Fibroblast of pulmonary artery (primary cell): ENCODE measurements at places on chromosomes 11 and 22.

GRCh38 chr11:23948851-23949250, 548.0 kb upstream of the LUZP2 start:
- DNase-seq, result no peak

GRCh38 chr11:113894421-113894996, 10.1 kb upstream of the HTR3B start:
- DNase-seq, result peak; percentile 54

DNA sequence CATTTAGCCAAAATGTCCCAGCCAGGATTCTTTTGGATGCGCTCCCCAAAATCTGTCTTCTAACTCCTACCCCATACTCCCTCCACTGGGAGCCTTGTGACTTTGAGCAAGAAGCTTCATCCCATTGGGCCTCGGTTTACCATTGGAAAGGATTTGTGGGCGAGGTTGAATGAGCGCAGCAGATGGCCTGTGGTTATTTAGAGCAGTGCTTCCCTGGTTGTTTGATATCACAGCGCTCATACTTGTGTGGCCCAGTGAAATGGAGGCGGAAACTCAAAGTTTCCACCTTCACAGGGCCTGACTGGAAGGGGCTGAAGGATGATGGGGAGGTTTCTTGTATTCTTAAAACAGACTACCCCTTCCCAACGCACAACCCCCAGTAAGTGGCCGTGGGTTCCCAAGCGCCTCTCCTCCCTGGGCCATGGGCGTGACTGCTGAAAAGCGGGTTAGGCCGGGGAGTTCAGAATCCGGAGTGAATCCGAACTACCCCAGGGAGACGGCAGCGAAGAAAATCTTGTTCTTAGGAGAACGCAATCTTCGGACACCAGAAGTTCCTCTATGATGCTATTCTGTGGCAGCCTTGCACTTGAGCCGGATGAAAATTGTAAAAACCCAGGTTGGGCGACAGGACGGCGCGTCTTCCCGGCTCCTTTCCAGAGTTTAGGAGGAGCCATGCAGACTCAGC, 1.2 kb upstream of the ATF4 start:
- peak; percentile 51 for DNase-seq

- no peak for DNase-seq
Observed at GRCh38 chr11:125423247-125423849, 72.7 kb downstream of the FEZ1 start.

DNA sequence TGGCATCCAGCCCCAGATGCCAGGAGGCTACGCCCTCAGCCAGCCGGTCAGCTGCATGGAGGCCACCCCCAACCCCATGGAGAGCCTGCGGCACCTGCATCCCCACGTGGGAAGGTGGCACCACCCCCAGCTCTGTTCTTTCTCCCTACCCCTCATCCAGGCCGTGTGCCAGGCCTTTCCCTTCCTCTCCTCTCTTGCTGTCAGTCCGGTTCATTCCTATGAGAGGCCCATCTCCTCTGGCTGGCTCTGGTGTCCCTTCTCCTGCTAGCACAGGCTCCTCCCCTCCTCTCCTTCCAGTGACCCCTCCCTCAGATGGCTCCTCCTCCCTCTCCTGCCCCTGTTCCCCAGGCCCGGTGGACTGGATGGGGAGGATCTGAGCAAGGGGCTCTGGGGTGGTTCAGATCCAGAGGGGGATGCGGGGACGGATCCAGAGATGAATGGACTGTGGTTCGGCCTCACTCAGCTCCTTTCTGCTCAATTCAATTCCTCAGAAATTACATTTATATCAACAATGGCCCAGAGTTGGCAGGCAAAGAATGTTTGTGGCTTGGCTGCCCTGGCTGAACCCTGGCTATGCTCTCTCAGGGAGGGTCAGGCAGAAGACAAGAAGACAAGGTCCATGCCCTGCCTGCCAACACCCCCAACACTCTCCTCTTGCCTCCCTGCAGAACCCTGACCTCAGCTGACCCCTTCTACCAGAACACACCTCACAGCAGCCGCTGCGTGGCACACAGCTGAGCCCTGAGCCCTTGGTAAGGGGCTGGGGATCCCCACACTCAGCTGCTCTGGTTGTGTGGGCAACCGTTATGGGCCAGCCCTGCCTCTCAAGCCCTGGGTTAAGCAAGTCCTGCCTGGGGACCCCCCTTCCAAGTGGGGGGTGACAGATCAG, 18.5 kb upstream of the LRRC10B start:
- DNase-seq, result peak; percentile 22

- DNase-seq, result no peak
Observed at GRCh38 chr11:77519847-77520246, 46.0 kb upstream of the PAK1 start.

DNA sequence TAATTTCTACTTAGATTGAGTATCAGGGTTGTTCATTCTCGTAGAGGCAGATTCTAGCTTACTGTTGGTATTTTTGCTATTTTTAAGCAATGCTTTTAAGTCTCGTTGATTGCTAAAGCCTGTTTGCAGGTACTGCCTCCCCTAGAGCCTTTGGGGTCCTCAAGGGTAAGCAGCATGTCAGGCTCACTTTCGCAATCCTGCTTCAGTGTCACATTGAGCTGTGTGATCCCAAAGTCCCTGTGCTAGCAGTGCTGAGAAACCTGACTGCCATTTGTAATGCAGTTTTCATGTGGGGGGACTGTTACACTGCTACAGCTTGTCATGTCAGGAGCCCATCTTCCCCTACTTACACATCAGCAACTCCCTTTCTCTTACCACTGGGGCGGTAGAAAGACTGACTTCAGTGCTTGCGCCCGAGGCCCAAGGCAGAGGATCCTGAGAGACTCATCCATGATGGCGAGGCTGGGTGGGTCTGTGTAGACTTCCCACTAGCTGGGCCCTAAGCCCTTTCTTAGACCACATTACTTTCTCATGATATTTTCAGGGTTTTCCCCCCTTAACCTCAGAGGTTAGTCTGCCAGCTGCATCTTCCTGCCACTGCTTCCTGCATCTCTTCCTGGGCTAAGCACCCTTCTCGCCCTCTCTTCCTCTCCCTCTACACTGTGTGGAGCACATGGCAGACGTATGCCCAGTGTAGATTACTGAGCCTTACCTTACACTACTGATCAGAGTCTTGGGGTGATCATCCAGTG, 40.8 kb upstream of the ST14 start:
- DNase-seq, result no peak

- no peak for DNase-seq
Observed at GRCh38 chr11:116482716-116483115, 290.1 kb downstream of the BUD13 start.

DNA sequence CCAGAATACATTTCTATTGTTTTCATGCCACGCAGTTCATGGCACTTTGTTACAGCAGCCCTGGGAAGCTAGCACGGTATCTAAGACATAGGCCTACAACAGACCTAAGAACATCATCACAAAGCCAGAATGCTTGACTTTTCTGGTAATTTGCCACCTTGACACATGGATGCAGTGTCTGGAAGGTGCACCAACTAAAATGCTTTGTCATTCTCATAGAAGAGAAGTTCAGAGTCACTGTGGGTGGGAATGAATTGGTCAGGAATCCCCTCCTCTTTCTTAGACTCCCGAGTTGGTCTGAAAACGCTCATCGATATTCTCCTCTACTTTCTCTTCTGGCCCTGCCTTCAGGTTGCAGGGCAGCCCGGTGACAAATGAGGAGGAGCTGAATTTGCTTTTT, 121.5 kb downstream of the COMMD9 start:
- no peak for DNase-seq

- no peak for DNase-seq
Observed at GRCh38 chr11:60563553-60564235, 48.5 kb downstream of the MS4A13 start.

- DNase-seq, result no peak
Observed at GRCh38 chr11:134685793-134686380, 273.8 kb upstream of the B3GAT1 start.

DNA sequence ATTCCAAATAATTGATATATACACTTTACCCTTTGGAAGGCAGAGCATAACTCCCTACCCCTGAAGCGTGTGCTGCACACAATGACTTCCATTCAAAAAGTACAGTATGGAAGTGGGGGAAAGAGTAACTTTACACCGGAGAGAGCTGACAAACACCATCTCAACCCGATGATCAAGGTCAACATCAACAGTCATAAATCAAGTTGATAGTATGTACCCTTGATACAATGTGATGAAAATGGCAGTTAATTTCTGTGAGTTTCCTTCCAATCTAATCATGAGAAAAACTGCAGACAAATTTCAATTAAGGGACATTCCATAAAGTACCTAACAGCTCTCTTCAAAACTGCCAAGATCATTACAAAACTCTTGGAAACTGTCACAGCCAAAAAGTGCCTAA, 6.0 kb upstream of the DEUP1 start:
- DNase-seq, result no peak

- peak; percentile 15 for DNase-seq
Observed at GRCh38 chr11:29629286-29629685, 387.5 kb downstream of the KCNA4 start.

DNA sequence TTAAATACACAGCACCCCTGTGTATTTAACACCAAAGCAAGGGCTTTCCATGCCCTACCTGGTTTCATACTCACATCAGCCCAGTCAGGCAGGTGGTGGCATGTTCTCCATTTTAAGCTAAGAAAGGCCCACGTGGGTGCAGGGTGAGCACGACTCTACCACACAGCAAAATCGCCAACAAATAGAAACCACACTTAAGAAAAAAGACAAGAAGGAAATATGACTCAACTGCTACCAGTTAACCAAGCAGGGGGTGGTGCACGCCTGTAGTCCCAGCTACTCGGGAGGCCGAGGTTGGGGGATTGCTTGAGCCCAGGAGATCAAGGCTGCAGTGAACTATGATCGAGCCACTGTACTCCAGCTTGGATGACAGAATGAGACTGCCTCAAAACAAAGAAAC, 35.2 kb upstream of the TFIP11 start:
- no peak for DNase-seq

GRCh38 chr11:114149689-114150407, 90.3 kb downstream of the ZBTB16 start:
- DNase-seq, result peak; percentile 45

DNA sequence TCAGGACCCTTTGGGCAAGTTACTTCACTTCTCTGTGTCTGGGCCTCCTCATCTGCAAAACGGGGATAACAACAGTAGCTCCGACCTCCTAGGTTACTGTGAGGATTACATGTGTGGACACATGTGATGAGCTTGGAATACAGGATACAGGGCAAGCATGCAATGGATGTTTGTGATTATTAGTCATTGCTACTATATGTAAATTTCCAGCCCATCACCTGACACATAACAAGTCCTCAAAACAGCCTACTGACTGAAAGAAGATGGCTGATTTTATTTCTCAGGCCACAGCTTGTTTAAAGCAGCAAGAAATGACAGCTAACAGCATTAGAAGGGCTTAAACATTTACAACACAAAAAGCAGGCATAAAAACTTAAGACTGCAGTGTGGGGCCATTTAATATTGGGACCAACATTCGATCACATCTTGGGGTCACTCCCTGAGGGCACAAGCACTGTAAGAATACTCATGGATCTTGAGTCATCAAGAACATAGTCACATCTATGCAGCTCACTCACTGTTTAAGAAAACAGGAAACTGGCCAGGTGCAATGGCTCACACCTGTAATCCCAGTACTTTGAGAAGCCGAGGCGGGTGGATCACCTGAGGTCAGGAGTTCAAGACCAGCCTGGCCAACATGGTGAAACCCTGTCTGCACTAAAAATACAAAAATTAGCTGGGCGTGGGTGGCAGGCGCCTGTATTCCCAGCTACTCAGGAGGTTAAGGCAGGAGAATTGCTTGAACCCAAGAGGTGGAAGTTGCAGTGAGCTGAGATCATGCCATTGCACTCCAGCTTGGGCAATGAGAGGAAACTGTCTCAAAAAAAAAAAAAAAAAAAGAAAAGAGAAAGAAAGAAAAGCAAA, 49.5 kb downstream of the ABTB2 start:
- DNase-seq, result no peak

DNA sequence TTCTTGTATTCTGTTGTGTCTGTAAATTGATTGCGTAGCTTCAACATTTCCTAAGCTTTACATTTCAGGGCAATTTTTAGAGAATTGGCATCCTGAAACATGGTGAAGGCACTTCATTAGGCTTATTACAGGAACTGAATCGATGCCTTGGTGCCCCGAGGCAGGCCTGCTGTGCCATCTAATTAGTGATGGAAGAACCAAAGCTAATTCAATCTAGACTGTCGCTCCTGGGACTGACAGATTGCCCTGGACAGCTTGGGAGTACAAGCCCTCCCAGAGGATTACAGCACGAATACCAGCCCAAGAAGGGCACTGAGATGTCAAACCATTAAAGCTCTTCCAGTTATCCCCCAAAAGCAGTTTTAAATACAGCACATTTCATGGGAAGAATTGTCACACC, 243.2 kb upstream of the ZC3H12C start:
- no peak for DNase-seq

DNA sequence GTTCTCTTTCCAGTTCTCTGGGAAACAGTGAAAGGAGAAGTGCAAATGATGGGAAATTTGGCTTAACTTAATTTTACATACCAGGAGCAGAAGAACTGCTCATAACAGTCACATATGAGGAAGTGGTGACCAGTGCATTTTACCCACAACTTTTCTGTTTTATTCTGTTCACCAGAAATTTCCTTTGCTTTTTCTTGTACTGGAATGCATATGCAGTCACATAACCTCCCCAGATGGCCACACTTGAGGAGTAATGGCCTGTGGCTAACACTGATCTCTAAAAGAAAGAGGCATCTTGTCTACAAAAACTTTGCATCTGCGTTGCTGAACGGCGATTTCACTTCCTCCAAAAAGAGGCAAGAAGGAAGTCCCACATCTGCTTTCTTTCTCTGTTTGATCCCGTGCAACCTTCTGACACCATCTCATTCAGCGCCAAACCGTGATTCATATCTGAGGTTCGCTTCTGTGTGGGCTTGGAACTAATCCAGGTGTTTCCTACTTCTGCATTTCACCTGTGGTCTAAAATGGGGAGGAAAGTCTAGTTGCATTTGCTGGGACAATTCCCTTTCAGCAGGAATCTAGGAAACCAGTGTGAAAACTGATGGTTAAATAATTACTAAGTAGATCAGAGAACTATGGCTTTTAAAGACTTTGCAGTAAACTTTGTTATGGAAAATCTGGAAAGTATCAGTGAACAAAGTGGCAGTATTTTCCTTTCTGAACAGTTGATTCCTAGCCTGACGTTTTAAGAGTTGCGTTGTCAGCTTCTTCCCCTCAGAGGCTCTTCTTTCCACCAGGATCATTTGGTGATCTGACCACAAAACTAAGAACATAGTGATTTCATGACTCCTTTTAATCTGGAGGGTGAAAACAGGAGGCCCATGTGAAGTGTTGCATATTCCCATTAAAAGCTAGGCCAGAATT, 4.2 kb upstream of the MPEG1 start:
- DNase-seq, result peak; percentile 17

DNA sequence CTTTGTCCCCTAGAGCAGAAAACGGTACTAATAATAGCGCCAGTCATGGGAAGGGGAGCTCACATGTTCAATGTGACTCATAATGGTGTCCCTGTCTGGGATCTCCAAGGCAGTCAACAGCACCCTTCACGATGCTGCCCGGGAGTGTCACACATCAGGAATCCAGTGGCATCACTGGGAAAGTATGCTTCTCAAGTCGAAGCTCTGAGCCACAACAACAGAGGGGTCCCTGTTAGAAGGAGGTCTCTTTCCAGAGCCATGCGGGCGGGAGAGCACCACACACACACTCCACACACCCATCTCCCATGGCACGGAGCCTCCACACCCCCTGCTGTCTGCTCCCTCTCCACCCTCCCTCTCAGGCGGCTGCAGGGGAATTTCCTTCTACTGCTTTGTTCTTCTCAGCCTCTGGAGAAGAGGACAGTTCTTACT, 119.7 kb downstream of the ETS1 start:
- DNase-seq, result peak; percentile 94
